Mammary epithelial cell (primary cell): ENCODE measurements at places on chromosomes 1 and 21.

DNA sequence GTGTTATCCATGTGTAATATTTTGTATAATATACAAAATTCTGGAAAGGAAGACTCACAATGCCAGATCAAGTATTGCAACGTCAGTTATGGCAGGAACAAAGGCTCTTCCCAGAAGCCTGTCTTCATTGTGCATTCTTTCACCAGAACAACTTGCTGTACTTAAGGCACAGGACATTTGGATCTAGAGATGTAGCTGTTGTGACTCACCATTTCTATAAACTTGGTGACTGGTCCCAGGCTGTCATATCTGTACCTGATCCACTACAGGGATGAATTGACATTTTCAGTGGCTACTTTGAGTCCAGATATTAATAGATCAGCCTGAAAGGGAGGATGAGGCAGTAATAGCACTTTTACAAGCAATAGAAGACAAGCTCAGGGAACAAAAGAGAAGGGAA is 299.8 kb downstream of the DISC1 start:
- peak; percentile 32 for DNase-seq

- DNase-seq, result no peak
These were observed 14.3 kb downstream of the CEPT1 start for GRCh38 chr1:111154021-111154999.

DNA sequence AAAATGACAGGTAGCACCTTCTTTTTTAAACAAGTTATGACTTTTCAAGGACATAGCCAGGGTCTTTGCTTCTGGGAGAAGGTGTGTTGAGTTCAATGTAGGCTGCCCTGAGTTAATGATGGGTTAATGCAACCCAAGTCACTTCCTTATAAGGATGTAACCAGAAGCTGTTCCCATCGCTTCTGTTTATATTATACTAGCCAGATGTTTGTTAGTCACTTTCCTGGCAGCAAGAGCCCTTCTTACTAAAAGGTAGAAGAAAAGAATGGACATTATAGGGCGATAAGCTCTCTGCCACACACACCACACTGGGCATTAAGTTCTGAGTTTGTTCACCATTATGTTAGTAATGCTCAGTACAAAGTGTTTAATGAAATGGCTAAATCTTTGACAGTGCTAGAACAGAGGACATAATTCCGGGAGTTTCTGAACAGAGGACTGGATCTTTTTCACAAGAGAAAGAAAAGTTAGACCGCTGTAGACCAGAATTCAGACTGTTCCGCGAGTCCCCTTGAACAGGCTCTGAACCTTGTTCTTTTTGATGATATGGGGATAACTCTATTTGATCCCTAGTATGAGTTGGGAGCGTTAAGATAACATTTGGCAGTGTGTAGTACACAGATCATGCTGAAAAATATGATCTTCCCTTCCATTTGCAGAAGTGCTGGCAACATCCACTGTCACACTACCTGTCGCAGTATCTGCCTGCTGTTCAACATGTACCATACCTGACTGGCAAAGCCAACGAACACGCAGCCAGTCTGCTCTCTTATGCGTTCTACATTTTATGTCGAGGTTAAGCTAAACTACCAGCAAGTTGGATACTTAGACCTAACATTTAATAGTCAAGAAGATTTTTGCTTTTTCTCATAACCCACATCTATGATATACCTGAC is 41.0 kb downstream of the DEGS1 start:
- DNase-seq, result peak; percentile 35

DNA sequence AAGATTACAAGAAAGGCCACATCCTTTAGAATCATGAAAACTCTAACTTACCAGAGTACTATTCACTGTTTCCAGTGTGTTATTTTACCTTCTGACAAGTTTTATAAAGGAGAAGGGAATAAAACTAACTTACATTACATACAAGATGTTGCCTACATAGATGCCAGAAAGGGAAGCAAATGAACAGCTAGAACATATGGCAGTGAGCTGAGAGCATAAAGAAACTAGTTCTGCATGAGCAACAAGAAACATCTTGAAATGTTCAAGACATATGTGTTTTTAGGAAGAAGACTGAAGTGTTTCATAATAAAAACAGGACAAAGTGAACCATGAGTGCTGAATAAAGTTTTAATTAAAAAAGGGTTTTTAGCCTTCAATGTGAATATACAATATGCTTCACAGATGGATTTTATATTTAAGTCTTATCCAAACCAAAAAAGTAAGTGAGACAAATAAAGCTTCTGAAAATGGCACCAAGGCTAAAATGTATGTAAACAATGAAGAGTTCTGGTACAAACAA is 39.4 kb downstream of the SLC5A9 start:
- DNase-seq, result no peak

GRCh38 chr1:56719171-56719570 is 74.1 kb downstream of the PRKAA2 start:
- no peak for DNase-seq

DNA sequence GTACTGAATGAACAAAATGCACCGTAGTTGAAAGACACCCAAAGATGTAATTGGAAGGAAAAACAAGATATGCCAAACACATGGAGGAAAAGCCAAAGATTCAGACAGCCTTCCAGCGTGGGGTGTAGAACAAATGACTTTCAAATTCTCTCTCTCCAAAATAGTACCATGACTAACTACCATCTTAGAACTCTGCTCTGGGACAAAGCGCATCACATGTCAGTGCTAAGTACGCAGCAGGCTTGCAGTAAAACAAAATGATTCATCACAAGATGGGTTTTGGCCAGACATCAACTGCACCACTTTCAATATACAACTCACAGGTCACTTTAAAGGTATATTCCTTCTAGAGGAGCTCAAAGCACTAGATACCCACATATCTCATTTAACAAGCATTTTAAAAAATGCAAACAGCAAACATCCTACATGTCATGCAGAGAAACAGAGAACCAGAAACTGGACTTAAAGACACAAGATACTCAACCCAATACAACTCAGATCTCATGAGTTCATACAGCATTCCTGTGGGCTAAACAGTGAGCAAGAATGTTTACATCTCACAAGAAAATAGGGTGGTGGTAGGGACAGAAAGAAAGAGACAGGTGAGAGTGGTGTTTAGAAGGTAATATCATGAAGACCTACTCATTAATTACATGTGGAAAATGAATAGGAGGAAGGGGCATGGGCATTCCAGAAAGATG is 75.7 kb downstream of the BCAR3 start:
- peak; percentile 92 for DNase-seq

GRCh38 chr1:17377325-17377953 is 5.4 kb downstream of the PADI6 start:
- peak; percentile 11 for DNase-seq

GRCh38 chr1:76871355-76871974 is 4.2 kb downstream of the ST6GALNAC5 start:
- no peak for DNase-seq

DNA sequence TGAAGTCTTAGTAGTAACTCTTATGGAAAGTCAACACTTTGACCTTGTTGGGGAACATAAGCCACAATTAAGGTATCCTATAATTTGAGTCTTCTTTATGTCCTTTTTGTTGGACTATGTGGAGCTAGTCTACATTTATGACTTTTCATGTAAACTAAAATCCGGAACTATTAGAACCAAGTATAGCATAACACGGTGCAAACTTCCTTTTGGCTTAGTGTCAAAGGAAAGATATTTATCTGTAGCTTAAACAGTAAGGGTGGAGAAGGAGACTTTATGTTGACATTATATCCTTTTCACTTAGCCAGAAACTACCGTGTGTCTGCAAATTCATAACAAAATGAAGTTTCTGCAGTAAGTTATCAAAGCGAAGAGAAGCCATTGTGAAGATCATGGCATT is 7.3 kb downstream of the UAP1 start:
- no peak for DNase-seq

DNA sequence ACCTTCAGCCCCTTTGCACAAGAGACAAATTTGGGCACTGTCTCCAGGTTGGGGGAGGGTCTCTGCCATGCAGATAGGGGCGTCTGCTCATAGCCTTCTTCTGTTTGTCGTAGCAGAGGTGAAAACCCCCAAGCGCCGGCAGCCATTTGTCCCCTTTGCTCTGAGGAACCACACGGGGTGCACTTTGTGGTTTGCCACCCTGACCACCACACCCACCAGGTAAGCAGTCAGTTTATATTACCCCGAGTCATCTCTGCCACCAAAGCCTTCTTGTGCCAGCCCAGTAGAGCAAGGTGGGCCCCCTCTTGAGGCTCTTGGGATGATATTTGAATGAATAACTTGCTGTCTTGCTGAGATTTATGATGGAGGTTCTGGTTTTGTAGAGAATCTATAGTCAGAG is 111.8 kb downstream of the VPS13D start:
- no peak for DNase-seq

DNA sequence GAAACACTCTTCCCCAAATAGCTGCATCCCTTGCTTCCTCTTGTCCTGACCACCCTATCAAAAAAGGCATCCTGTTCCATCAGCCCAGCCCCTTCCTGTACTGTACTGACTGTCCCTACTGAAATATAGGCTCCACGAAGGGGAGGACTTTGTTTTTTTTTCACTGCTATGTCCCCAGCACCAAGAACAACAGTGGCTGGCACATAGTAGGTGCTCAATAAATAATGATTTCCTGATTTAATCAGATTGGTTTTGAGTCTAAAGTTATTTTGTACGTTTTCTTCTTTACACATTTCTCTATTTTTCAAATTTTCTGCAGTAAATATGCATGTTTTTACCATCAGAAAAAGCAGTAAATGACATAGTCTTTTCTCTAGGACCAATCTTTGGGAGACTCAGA is 73.9 kb downstream of the CD58 start:
- no peak for DNase-seq

GRCh38 chr1:201554789-201555592 is 16.1 kb downstream of the NAV1 start:
- no peak for DNase-seq

DNA sequence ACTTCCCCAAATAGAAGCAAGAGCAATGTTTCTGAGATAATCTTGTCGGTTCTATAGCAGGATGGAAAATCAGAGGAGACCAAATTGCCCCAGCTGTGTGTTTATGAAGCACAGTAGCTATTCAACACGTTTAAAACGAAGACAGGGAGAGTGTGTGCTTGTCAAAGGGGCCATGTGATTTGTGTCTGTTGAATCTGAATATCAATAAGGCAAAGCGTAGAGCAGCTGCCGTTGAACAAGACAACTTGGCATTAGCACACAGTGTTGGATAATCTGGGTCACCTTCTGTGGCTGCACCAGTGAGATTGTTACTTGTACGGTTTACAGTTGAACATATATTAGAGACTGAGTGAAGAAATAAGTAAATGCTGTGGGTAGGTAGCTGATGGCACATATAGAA is 1.0 kb downstream of the CRB1 start:
- no peak for DNase-seq

GRCh38 chr1:92837062-92837461 is 5.2 kb downstream of the RPL5 start:
- no peak for DNase-seq

DNA sequence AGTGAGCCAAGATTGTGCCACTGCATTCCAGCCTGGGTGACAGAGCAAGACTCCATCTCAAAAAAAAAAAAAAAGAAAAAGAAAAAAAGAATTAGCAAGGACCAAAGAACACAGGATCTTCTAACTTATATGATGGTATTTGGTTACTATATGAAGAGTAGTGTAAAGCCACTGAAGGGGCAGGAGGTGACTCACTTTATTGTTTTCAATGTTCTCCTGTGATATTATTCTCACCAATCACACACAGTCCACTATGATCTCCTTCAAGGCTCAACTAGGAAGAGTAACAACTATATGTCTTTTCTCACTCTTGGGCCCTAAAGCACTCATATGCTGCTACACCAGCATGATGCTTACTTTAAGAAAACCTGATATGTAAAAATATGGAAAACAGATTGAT is 26.7 kb downstream of the RC3H1 start:
- no peak for DNase-seq

DNA sequence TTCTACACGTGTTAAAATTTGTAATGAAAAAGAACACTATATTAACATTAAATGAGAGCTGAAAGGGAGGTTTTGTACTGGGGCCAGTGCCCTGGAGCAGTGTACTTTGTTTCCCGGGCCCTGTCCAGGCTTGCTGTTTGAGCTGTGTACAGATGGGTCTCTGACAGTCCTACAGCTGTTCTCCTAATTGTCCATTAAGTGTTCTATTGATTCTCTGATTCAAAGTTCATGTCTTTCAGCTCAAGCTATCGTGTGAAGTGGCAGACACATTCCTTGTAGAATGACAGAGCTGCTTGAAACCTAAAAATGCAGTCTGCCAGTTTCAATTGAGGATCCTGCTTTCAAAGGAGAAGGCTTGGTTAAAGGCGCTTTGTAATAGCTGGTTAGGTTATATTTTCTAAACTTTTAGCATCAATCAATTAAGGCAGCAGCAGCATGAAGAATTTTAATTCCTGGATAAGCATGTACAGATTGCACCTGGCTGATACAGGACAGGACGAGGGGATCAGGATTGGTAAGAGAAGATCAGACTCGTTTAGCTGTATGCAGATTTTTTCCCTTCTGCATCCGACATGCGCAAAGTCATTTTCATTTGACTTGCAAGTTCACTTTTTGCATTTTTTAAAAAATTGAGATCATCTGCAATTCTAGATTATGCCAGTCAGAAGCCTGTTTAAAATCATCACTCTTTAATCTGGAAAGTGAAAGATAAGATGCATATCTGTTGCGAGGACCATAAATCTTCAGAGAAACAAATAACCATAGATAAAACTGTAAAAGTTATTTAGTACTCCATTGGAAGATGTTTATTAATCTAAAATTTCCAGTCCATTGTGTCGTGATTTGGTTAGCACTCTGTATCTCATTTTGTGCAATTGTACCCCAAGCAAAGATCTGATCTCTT is 98.5 kb downstream of the ATG4C start:
- peak; percentile 32 for DNase-seq

DNA sequence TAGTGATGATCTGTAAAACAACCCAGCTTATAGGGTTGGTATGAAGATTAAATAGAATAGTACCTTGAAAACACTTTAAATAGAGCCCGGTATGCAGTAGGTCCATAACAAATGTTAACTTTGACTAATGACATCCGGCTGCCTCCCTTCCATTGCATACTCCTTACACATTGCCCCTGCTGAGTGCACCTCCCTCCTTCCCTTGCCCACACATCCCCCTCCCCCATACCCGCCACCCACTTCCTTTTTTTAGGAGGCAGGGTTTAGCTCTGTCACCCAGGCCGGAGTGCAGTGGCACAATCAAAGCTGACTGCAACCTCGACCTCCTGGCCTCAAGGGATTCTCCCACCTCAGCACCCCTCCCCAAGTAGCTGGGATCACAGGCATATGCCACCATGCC is 24.4 kb upstream of the ZC3H12A start:
- no peak for DNase-seq

GRCh38 chr1:19957779-19958178 is 21.6 kb downstream of the PLA2G2A start:
- DNase-seq, result no peak

- no peak for DNase-seq
These were observed 1.4 kb downstream of the ADORA1 start for GRCh38 chr1:203128716-203129500.

- no peak for DNase-seq
These were observed 48.6 kb downstream of the TRAF5 start for GRCh38 chr1:211375146-211375818.

DNA sequence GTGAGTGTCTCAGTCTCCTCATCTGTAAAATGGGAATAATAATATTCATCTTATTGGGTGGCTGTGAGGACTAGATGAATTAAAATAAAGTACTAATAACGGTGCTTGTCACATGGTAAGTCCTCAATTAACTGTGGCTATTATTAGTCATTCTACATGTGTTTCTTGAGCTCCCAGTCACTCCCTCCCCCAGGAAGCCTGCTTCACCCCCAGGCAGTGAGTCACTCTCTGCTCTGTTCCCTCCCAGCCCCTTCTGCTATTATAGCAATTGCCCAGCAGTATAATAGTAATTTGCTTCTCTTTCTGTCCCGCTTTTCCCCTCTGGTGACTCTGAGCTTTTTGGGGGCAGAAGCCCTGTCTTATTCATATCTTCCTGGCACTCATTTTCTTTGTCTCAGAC is 102.0 kb downstream of the BEND5 start:
- peak; percentile 78 for DNase-seq
